ELR (cell line): ENCODE measurements at places on chromosomes 1 and 21.

DNA sequence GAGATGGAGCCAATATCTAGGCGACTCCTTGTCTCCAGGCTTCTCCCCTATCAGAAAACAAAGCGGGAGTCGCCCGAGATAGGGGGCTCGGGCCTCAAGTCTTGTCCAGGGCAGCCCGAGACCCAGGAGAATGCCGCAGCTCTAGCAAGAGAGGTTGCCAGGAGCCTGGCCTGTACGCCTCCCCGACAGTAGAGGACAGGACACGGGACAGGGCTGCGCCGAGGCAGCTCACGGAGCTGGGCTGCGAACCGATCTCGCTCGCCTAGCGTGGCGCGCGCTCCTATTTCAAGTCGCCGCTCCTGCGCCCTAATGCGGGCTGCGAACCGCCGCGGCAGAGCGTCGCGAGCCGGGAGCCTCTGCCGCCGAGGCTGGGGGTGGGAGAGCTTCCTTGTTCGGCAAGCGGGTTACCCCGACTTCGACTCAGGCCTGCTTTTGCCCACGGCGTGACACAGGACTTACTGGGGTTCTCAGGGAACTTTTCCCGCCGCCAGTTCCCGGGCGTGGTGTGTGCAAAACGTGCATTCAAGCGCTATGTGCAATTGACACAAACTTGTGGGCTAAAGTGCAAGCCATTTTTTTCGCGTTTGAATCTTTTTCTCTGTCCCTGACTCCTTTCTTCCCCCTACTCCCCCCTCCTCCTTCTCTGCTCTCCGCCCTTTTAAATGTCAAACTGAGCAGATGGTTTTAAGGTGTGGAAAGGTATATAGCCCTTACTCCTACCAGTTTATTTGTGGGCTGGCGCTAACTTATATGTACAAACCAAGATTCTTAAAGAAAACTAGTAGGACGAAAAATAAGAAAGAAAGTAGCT lies 2.4 kb upstream of the PROX1 start:
- DNase-seq, result no peak

DNA sequence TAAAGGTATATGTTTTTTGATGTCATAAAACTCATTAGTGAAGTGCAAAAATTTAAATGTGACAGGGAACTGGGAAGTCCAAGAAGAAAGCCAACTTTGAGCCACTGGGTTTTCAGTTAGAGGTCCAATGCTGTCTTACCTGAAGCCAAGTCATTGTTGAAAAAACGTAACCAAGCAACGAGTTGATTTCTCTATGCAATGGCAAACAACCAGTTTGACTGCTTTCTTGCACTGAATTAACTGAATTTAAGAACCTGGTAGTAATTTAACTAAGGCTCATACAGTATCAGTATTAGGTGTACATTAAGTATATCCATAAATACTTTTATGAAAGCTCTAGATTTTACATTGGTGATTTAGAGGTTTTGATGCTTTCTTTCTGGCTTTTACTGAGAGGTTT lies 20.2 kb upstream of the S1PR1 start:
- no peak for DNase-seq

GRCh38 chr1:159561497-159561896 lies 25.7 kb upstream of the OR10J5 start:
- no peak for DNase-seq

- no peak for DNase-seq
These were observed 147.8 kb downstream of the PGBD5 start for GRCh38 chr1:230278376-230278775.

GRCh38 chr1:182718311-182718710 lies 33.9 kb upstream of the RGS8 start:
- peak; percentile 8 for DNase-seq

- peak; percentile 58 for DNase-seq
These were observed 214.9 kb downstream of the HLX start for GRCh38 chr1:221093903-221094791.

DNA sequence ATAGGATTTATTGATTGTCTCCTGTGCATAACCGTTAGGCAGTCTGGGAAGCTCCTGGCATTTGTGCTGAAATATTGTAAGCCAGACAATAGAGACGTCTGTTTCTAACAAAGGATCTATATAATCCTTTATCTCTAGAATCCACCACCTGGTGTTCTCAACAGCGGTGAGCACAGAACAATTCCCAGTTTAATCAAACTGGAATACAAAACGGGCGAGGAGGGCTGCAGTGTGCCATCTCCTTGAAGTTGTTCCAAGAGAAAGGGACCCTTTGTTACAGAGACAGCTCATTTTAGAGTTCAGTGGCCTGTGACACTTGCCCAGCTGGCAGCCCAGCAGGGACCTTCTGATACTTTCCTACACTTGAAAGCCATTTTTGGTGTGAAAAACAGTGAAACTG lies 162.8 kb upstream of the IVNS1ABP start:
- no peak for DNase-seq

GRCh38 chr1:10694633-10695627 lies 101.5 kb downstream of the CASZ1 start:
- DNase-seq, result peak; percentile 77

DNA sequence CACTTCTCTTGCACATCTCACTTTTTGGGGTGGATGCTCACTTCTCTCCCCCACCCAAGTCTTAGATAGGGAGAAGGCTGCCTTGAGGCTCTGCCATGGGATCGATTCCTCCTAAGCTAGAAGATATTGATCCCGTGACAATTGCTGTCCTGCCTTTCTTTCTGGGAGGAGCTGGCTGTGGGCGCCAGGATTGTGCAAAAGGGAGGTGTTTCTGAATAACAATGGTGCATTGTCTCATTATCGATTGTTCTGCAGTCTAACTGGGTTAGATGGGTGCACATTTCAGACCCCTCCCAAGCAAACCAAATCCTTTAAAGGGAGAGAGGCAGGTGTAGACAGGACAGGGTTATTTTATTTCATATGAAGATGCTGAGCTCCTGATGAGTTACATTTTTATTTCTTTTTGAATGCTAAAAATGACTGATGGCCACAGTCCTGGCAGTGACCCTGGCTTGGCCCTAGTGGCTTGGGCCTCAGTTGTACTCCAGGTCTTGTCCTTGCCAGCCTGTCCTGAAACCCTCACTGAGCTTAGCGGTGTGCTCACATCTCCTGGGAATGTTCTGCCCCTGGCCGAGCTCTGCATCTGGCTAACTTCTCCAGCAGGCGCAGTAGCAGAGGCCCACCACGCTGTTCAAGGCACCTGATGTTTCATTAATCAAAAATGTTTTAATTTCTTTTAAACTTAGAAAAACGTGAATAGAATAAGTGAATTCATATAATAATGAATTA lies 99.0 kb upstream of the KAZN start:
- DNase-seq, result no peak

GRCh38 chr1:178574345-178574744 lies 61.4 kb downstream of the TEX35 start:
- DNase-seq, result no peak

DNA sequence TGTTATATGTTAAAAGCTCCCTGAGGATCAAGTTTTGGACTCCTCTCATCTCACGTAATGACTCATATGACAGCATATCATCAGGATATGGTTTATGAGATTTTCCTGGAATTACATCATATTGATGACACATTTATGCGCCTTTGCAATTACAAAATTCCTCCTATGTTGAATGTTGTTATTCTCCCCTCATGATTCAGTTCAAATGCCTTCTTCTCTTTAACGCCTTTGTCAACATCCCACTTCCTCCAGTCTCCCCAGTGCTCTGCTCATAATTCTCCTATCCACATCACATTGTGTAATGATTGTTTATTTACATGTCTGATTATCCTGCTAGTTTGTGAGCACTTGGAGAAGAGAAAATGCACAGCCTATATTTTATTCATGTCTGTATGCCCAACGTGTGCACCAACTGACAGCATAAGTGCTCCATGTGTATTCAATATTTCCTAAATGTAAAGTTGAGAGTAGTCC lies 80.9 kb upstream of the BACH1 start:
- DNase-seq, result peak; percentile 98

DNA sequence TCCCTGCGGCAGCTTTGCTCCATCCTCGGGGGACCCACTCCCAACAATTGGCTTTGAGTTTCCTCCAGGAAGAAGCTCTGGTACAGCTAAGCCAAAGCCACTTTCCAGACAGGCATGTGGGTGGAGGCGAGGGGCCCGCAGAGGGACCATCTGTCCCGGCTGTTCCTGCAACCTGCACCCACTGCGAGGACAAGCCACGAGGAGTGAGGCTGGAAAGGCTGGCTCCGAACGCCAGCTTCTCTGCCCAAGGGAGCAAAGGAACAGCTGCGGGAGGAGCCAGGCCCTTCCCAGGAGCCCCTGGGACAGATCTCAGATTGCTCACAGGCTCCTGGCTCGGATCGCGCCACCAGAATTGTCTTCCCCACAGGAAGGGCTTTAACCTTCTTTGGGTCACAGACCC lies 28.3 kb upstream of the PEF1 start:
- DNase-seq, result no peak

DNA sequence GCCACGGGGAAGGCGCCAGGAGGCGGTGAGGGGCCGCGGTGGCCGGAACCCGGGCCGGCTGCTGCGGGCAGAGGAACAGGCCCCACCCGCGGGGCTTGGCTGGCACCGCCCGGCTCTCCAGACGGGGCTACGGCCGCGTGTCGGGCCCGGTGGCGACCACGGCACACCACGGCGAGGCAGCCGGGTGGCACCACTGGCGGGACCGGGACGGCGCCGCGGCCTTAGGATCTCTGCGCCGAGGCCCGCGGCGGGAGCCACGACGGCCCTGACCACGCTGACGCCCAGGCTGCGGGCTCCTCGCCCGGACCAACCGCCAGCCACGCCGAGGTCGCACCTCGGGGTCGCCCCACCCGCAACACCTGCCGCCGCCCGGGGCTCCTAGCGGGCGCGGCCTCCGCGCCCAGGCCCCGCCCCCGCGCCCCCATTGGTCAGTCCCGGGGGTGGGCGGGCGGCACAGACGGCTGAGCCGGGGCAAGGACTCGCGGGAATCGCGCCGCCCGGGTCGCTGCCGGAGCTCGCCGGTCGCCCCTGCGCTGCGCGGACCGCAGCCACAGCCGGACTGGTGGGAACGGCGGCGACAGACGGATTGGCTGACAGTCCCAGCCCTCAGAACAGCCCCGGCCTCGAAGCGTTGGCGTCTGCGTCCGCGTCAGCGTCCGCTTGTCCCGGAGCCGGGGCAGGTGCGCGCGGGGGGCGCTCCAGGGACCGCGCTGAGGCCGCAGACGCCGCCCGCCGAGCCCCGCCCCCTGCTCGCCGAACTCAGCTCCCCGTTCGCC lies at the start of gene BMP8A:
Gene BMP8A (plus strand): TSS at position 491 of the 776 bp plus-strand sequence. CDS start 356 bp downstream, outside the sequence.
- peak; percentile 51 for DNase-seq

GRCh38 chr1:88021529-88021928 lies 662.5 kb upstream of the PKN2 start:
- no peak for DNase-seq

DNA sequence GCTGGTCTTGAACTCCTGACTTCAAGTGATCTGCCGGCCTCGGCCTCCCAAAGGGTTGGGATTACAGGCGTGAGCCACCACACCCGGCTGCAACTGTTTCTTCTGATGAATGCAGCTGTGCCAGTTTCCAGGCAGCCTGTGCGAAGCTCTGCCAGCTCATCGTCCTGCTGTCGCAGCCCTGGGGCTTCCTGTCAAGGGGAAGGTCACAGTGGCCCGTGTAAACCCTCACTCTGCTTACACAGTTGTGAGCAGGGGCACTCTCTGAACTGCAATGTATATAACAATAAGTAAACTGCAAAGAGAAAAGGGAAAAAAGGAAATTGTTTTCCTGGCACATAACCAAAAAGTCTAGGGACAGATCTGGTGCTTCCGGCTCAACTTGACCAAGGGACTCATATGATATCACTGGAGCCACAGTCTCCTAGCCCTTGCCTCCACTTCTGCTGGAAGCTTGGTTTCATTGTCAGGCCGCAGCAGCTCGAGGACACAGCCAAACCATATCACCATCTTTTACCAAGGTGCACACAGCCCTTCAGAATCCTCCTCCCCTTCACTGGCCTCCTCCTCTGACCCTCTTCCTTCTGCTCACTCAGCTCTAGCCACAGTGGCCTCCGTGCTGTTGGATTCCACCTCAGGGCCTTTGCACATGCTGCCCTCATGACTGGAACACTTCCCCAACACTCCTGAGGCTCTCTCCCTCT lies 22.8 kb upstream of the LBR start:
- no peak for DNase-seq

- no peak for DNase-seq
These were observed 5.3 kb upstream of the TXNIP start for GRCh38 chr1:146001709-146002108.

DNA sequence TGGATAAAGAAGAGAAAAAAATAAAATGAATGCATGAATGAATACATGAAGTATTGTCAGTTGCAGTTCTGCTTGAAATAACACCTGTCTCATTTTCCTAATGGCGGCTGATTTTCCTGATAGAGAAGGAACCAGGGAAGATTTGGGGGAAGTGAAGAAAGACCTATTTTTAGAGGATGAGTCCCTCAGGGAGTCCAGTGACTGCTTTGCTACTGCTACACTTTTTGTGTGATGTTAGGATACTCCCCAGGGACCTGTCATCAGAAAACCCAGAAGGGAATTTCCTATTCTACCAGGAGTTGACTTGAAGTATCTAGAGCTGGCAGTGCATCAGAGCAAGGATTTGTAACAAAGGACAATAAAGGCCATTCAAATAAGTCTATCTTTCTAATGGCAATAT lies 114.8 kb downstream of the MAB21L3 start:
- no peak for DNase-seq

DNA sequence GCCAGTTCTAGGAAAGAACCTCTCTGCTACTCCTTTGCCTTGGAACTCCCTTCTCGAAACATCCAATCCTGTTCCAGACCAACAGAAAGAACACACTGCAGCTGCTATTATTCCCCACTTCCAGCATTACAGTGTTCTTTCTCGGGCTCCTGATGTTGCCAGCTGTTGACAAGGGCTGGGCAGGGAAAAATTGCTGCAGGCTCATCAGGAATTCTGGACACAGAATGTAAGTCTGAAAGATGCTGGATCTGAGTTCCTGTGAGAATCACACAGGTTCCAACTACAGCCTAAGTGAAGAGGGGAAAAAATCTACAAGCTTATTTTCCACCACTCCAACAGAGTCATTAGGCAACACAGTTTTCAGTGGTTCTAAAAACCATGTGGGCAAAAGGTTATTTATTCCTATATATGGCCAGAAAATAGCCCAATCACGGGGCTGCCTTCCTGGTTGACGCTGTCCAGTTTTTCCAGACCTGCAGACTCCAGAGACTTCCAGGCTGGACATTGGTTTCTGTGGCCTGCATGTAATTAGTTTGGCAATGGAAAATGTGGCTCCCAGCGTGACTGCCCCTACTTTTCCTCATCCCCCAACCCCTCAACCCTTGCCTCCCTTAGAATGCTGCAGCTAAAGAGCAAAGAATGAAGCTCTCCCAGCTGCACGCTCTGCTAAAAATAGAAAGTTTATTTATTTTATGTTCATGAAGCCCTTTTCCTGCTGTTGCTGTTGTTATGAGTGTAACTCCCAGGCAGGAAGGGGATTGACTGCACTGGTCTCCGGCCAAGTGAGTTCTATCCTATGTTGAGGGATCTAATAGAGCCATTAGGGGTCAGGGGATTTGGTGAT lies 8.3 kb upstream of the KIAA0040 start:
- no peak for DNase-seq

DNA sequence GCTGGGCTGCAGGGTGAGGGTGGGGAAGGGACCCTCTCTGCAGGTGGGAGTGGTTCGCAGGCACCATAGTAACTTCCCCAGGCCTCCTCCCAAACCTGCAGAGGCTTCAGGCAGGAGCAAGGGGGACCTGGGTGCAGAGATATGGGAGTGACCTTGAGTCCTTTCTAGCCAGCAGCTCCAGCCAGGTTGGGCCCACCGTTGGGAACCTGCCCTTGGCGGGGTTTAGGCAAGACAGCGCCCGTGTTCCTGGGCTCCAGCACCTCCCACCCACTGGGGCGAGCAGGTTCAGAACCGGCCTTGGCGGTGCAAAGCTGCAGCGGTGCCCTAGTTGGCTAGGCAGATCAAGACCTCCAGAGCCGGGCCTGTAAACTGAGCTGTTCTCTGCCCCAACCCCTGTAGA lies 2.2 kb upstream of the PRDM16 start:
- no peak for DNase-seq
